HFFc6 (cell line): ENCODE measurements at places on chromosomes 13 and 19.

DNA sequence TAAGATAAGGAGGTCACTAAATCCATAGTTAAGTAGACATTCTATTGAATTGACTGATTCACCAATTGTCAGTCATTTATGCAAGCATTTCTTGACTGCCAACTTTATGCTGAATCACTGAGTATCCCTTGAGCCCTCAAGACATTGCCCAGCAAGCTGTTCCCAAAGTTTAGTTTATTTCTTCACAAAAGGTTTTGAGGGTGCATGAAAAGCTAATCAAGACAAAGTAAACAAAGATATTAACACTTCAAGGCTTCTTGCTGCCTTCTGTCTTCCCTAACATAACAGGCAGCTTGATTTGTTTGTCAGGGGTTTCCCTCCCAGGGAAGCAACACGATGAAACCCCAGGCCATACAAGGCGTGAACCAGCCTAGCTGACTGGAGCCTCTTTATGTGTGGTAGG, 374.4 kb downstream of the SPRY2 start:
- H3K27me3 ChIP-seq, result no peaks in the 10 kb centered on the region; the same call in 1 of the 2 replicates
- H3K36me3 ChIP-seq, result 0 out of 2 replicates have a peak, but pooled peaks cover 17% of the 10 kb centered on the region
- no peak overlapping the region for H3K27ac ChIP-seq
- peaks cover 19% of the 10 kb centered on the region for H3K4me1 ChIP-seq
- no peak overlapping the region for H3K4me3 ChIP-seq

- H3K27ac ChIP-seq, result no peak overlapping the region
- DNase-seq, result no peak
Observed at GRCh38 chr13:107466326-107467099, 748.8 kb downstream of the LIG4 start.

DNA sequence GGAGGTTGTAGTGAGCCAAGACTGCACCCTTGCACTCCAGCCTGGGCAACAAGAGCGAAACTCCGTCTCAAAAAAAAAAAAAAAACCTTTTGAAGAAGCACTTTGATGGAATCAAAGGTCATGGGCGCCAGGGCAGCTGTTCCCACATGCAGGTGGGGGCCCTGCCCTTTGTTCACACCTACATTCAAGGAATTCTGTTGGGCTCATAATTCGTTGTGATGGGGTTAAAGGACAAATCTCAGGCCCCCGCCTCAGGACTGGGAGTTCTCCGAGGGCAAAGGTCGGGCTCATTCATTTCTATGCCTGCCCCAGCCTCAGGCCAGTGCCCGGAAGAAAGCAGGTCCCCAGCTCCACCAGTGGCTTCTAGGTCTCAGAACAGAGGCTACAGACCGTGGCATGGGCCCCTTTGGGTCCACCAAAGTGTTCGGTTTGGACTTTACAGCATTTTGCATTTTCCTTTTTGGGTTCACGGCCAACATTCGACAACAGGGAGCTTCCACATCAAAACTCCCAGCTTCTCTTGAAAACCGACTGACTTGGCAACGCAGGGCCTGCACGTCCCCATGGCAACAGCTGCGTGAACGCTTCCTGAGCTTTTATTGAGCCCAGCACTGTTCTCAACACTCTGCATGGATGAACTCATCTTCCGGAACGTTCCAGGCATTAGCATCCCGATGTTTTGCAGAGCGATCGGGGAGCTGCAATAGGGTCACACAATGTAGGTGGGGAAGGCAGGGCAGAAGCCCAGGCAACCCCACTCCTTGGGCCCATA, 10.1 kb upstream of the GTF2F1 start:
- peaks cover 1% of the 10 kb centered on the region for H3K27me3 ChIP-seq
- no peaks in the 10 kb centered on the region for H3K4me1 ChIP-seq
- H3K4me3 ChIP-seq, result no peak overlapping the region
- no peak overlapping the region for H3K27ac ChIP-seq

DNA sequence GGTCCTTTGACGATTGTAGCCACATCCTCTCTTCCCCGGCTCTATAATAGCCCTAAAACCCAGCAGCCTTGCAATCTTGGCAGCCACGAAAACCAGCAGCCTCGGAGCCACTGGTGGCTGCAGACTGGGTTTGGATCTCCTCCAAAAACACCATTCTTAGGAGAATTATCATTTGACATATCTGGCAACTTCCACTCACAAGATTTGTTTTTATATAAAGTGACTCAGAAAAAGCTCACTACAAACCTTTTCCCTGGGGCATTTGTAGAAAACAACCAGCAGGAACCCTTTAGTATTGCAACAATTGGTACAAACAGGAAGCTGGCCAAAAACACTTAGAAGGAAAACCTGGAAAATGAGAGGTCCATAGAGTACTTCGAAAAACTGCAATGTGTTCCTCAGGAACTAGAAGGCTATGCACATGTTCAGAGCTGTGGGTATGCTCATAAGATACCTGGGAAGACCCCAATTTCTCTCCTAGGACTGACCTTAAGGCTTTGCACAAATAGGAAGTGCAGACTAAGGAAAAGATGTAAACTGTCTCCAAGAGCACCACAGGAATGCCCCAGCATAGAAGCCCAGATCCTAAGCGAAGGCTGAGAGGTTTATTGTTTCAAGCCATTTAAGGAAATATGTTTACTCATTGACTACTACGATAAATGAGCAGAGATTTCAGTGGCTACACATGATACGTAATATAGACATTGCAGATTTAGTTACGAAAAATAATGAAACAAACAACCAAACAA, 71.2 kb downstream of the MYO16 start:
- H3K4me3 ChIP-seq, result no peak overlapping the region
- H3K27me3 ChIP-seq, result no peaks in the 10 kb centered on the region; the same call in 1 of the 2 replicates
- no peak overlapping the region for H3K27ac ChIP-seq
- no peaks in the 10 kb centered on the region for H3K4me1 ChIP-seq

GRCh38 chr13:107993239-107993949, 221.9 kb downstream of the LIG4 start:
- no peak for DNase-seq
- no peak overlapping the region for H3K4me3 ChIP-seq
- no peaks in the 10 kb centered on the region; the same call in 1 of the 2 replicates for H3K36me3 ChIP-seq
- no peak overlapping the region for H3K27ac ChIP-seq

DNA sequence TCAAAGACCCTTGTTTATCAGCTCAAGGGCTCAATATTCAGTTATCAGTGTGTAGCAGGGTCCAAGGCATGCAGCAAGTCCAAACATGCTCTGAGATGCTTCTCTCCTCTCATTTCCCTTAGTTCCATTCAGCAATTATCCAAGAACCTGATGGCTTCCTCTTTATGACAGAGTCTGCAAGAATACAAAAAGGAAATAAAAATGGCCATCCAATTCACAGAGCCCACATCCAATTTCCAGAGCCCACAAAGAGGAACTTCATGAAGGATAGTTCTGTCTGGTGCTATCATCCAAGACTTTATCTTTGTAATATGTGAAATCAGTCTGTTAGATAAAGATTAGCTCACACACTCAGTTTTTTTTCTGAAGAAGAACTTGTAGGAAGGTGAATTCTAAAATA, 217.2 kb downstream of the LACC1 start:
- no peaks in the 10 kb centered on the region for H3K4me1 ChIP-seq
- H3K4me3 ChIP-seq, result no peak overlapping the region
- H3K27ac ChIP-seq, result no peak overlapping the region
- H3K27me3 ChIP-seq, result peaks cover 6% of the 10 kb centered on the region

DNA sequence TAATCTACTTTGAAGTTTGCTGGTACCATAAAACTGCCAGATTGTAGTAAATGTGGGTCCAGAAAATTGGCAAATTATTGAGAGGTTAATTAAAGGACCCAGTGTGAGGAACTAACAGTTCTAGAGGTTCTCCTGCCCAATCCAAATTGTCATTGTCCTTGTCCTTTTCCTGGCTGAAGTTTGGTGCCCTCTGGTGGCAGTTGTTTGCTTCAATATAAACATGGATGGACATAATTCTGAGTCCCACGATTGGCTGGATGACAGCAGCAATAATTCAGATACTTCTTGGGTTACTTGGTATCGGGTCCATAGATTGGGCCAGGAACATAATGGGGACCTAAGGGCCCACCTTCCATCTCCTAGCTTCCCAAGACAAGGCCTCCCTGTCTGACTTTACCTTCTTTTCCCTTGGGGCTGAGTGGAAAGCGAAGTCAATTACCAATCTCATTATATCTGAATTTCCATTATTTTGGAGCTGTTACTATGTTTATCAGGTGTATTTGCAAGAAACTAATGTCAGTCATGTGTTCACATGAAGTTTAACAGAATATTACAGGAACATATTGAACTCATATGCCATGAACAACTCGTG, 33.8 kb upstream of the GARRE1 start:
- no peak overlapping the region for H3K27ac ChIP-seq
- H3K4me1 ChIP-seq, result peaks cover 51% of the 10 kb centered on the region
- peak; percentile 45 for DNase-seq

GRCh38 chr13:98577836-98578285, 954 bp upstream of the STK24 start:
- peak overlapping the region; percentile 97 for H3K27ac ChIP-seq
- H3K4me3 ChIP-seq, result peak overlapping the region; percentile 88
- no peaks in the 10 kb centered on the region; the same call in 1 of the 2 replicates for H3K27me3 ChIP-seq
- no peak for DNase-seq
- peaks cover 15% of the 10 kb centered on the region for H3K36me3 ChIP-seq
- H3K4me1 ChIP-seq, result peaks cover 61% of the 10 kb centered on the region

DNA sequence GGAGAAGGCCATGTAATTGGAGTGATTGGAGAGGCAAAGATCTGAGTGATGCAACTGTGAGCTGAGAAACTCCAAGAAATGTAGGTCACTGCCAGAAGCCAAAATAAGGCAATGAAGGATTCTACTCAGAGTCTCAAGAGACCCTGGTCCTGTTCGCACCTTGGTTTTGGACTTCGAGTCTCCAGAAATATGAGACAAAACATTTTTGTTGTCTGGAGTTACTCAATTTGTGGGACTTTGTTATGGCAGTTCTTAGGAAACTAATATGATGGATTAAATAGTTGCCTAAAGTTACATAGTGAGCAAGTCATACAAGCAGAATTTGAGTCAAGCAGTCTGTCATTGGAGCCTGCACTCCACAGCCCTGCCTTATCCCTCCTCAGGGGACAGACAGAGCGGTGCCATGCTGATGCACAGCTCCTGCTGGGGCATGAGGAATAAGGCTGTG, 104.2 kb downstream of the ITGBL1 start:
- no peak for DNase-seq
- H3K27ac ChIP-seq, result no peak overlapping the region; the same call in 1 of the 2 replicates
- no peak overlapping the region for H3K4me3 ChIP-seq
- H3K4me1 ChIP-seq, result peaks cover 60% of the 10 kb centered on the region
- H3K27me3 ChIP-seq, result 0 out of 2 replicates have a peak, but pooled peaks cover 2% of the 10 kb centered on the region

DNA sequence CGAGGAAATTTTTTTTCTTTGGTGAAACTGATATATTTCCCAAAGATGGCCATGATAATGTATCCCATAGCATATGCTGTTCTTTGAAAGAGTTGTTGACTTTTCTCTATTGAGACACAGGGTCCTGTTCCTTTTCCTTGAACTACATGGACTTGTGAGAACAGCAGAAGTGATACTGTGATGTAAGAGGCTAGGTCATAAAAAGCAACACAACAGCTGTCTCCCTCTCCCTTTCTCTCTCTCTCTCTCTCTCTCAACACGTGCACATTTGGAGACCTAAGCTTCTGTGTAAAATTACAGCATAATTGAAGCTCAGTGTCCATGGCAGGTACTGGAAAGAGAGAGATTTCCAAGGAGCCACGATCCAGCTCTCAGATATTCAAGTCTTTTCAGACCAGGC, 1712.4 kb downstream of the EFNB2 start:
- DNase-seq, result no peak
- no peak overlapping the region for H3K4me3 ChIP-seq
- H3K4me1 ChIP-seq, result no peaks in the 10 kb centered on the region
- H3K27me3 ChIP-seq, result no peaks in the 10 kb centered on the region; the same call in 1 of the 2 replicates

- DNase-seq, result no peak
- H3K4me3 ChIP-seq, result no peak overlapping the region
- H3K4me1 ChIP-seq, result peaks cover 18% of the 10 kb centered on the region
- H3K36me3 ChIP-seq, result peaks cover 63% of the 10 kb centered on the region
- H3K27ac ChIP-seq, result no peak overlapping the region
- H3K27me3 ChIP-seq, result peaks cover 2% of the 10 kb centered on the region
Observed at GRCh38 chr13:26623125-26623524, 65.6 kb downstream of the WASF3 start.

- H3K4me1 ChIP-seq, result peaks cover 29% of the 10 kb centered on the region; the same call in 1 of the 2 replicates
- no peak for DNase-seq
- H3K36me3 ChIP-seq, result no peaks in the 10 kb centered on the region; the same call in 1 of the 2 replicates
Observed at GRCh38 chr13:107034236-107034872, 466.4 kb upstream of the ARGLU1 start.

DNA sequence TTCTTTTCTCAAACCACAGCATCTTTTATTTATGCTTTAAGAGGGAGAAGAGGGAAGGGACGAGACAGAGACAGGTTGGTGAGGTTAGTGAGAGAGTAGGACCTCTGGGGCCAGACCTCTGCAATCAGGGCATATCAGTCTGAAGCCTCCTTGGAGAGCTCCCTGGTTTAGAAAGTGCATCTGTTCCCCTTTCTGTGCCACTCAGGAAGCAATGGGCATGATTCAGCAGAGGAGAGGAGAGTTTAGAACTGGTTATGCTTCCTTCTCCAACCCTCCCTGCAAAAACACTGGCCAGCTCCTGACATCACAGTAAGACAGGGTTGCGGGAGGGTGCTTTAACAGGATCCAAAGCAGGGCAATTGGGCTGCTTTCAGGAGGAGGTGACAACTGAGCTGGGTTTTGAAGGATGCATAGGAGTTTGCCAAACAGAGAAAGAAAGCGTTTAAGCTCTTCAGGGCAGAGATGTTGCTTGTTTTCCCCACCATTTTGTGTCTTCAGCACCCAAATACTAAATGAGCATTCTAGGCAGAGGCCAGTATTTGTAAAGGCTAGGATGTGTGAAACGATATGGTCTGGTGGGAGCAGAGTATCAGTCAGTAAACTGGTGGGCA, 33.1 kb downstream of the CERS4 start:
- no peak overlapping the region for H3K27ac ChIP-seq
- H3K27me3 ChIP-seq, result peaks cover 8% of the 10 kb centered on the region
- DNase-seq, result no peak
- no peak overlapping the region for H3K4me3 ChIP-seq
- H3K4me1 ChIP-seq, result peaks cover 11% of the 10 kb centered on the region

- H3K4me3 ChIP-seq, result no peak overlapping the region; the same call in 1 of the 2 replicates
- H3K27ac ChIP-seq, result peak overlapping the region; percentile 52; the same call in 1 of the 2 replicates
- H3K4me1 ChIP-seq, result peaks cover 13% of the 10 kb centered on the region
- peaks cover 11% of the 10 kb centered on the region for H3K36me3 ChIP-seq
Observed at GRCh38 chr19:46513461-46514236, 18.0 kb upstream of the PNMA8B start.

DNA sequence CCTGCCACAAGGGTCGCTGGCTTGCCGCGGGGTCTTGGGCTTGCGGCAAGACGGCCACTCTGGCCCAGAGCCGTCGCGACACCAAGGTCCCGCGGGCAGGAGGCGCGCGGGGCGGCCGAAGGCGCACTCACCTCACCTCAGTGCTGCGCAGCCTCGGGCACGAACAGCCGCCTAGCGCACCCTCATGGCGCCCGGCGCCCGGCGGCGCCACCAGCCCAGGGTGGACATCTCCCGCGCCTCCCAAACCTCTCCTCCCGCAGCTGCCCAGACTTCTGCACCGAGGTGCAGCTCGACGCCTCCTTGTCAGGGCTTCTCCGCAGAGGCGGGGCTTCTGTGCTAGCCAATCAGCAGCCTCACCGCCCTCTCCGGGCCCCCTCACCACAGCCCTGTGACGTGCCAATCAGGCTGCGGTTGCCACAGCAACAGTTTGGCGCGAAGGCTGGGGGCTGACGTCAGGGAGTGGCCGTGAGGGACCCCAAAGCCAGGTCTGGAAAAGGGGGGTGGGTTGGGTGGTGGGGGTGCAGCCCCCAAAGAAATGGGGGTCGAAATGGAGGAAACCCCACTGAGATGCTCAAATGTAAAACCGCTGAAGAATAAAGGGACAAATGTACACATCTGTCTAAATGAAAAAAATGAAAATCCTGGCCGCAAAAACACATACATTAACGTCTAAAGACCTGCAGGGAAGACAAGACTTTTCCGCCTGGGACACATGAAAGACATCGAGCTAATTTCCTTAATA, at the start of the genes PEG3 and ZIM2:
Gene PEG3, minus strand, starts transcription at position 276 of the 742 bp plus-strand sequence. CDS start 16,071 bp downstream, outside the sequence.
Gene ZIM2, minus strand, starts transcription at position 276 of the 742 bp plus-strand sequence. CDS start 16,449 bp downstream, outside the sequence.
- peaks cover 10% of the 10 kb centered on the region for H3K36me3 ChIP-seq
- no peak within 1 kb of the TSS for H3K27ac ChIP-seq
- no peak within 1 kb of the TSS for H3K4me3 ChIP-seq
- no peaks in the 10 kb centered on the region for H3K27me3 ChIP-seq
- DNase-seq, result no peak
- no peaks in the 10 kb centered on the region for H3K4me1 ChIP-seq
